Stimulated activated CD8-positive, alpha-beta memory T cell treated with anti-CD3 and anti-CD28 coated beads, Interleukin-7, amount 100 ng/mL, for 4 hours (primary cell): ENCODE measurements at places on chromosomes 7 and 10.
A peak's percentile ranks its signal among the peaks of the same experiment; 100 is the strongest.

DNA sequence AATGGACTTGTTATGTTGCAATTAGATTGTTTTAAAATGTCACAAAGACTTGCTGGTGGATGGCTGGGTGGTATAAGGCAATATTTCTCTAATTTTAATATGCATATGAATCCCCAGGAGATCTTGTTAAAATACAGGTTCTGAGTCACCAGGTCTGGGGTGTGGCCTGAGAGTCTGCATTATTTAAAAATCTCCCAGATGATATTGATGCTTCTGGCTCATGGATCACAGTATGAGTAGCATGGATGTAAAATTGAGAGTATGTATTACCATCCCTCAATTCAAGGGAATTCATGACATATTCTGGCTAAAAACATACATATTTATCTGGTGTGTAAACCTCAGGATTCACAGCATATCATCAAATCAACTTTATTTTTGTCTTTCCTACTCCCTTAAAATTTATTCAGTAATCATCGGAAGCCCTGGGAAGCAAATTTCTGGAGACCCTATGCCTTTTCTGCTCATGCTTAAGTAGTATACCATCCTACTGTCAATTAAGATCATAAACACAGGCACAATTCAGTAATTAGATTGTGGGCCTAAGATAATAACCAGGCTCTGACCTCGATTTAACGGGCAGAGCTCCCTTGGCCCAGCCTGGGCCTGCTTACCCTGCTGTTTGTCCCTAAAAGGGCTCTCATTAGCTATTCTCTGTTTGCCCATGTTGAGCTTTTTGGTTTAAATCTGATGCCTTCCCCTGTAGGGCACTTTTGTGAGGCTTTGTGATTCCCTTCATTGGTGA is 29.6 kb upstream of the ICA1 start:
- DNase-seq: no peak

DNA sequence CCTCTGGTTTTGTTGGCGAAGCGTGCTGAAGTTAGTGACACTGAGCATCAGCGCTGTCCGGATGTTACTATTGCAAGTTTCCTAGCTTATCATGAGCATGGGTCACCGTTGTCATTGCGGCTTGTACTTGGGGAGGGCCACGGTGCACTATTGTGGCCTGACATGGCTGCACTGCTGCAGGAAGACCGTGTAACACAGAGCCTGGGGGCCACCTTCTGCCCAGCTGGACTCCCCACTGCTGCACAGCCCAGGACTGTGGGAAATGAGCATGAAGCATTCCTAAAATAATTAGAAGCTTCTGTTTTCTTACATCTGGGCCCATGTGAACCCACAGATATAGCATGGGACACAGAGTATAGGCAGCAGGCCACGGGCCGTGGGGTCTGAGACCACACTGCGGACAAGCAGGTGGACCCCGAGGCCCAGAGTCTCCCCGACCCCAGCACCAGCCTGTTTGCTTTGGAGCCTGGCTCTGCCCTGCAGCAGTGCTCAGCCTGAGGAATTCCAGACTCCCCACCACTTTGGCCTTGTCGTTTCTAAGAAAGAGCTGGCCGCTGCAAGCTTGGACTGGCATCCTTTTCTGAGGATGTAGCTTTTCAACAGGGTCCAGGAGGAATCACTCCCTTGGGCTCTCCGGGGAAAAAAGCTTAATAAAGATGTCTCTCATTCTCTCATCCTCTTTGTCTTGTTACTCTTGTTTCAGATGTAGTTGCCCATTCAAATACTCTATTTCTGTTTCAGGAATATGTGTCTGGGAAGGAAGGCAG is 179.2 kb downstream of the CCDC3 start:
- no peak for DNase-seq

- DNase-seq: peak; percentile 78
These were observed 6.5 kb upstream of the C10orf105 start for GRCh38 chr10:71725998-71726579.

DNA sequence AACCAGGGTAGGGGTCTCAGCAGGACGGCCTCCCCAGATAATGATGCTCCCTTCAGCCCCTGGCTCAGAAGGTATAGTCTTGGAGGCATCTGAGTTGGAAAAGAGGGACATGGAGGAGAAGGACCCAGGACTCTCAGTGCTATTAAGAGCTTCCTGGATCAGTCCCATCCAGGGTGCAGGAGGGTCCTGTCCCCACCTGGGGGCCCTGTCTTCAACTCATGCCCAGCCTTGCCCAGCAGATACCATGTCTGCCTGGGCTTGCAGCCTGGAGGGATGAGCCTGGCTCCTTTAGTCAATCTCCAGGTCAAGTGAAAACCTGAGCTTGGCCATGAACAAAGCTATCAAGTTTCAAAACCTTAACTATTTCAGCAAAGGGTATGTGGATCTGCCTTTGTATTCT is 67.6 kb downstream of the PRTFDC1 start:
- no peak for DNase-seq

- DNase-seq: no peak
These were observed 7.4 kb upstream of the VIM start for GRCh38 chr10:17220652-17221100.

- peak; percentile 17 for DNase-seq
These were observed 225.2 kb upstream of the PRSS58 start for GRCh38 chr7:142482891-142483658.

DNA sequence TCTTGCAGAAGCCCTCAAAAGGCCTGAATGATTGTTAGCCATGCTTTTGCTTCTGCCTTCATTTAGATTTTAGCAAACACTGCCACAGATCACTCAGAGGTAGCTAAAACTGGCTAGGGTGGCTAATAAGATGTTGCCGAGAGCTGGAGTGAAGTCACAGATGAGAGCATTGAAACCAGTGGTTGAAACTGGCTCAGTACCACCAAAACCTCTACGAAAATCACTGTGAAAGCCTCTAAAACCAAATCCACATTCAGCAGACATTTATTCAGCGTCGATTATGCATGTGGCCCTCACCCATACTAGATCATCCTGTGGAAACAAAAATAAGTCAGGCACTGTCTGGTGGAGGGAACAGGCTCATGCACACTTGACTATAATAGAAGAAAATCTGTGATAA is 50.8 kb downstream of the PIK3CG start:
- DNase-seq: no peak

DNA sequence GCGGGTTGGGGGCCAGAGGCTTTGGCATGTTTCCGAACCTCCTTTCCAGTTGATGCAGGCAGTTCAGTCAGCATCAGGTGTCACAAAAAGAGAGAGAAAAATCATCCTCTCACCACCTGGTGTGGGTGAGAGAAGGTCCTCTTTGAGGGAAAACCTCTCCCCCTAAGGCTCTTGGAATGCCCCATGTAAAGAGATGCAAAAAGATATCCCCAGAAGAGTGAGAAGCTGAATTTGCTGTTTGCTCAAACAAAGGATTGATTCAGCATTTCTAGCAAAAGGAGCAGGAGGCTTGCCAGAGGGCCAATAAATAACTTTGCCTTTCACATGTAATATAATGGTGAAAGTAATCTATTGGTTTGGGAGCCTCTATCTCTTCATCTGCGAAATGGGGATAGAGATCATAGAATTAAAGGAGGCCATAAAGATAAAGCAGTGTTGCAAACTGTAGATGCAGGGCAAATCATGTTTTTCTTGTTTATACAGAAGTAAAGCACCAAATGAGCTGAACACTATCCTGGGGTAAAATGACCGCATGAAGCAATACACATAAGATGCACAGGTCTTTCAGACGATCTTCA is 425.9 kb downstream of the LRMDA start:
- no peak for DNase-seq

- no peak for DNase-seq
These were observed 77.4 kb downstream of the WDR37 start for GRCh38 chr10:1133495-1134045.

GRCh38 chr10:102661658-102662028 is 17.4 kb downstream of the TRIM8 start:
- DNase-seq: no peak

- no peak for DNase-seq
These were observed 606.0 kb downstream of the ARL4A start for GRCh38 chr7:13293264-13294002.

DNA sequence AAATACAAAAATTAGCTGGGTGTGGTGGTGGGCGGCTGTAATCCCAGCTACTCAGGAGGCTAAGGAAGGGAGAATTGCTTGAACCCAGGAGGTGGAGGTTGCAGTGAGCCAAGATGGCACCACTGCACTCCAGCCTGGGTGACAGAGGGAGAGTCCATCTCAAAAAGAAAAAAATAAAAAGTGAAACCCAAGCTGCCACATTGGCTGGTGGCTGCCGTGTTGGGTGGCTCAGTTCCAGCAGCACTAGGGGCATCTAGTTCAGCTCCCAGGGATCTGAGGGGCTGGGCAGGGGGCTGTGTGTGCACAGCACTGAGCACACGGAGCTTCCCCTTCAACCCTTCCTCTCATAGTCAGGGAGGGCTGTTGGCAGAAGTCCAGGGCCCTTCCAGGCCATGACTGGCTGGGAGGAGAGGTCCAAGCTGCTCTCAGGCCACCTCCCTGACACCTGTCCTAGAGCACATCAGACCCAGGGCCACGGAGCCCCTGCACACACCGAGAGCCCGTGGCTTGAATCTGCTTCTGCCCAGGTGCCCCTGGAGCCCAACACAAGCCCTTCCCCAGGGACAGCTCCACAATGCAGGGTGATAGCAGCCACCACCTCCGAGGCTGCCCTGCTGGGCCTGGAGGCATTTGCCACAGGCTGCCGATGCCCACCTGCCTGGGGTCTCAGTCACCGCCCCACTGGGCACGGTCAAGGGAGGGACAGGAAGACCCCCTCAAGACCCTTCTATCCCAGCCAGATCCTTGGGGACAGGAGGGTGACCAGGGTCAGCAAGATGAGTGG is 47.3 kb downstream of the YKT6 start:
- DNase-seq: no peak
